ENCODE measurements at places on chromosomes 12 and 14. TPM values are rescaled to one million over a fixed set of nuclear protein-coding genes. Genes with fewer than 3 reads are reported as not detected.

The TPPP2 gene
- not detected for total RNA-seq

The CISTR gene
- not detected for total RNA-seq

The MNAT1 gene
- 24.6 TPM for total RNA-seq

The NUBPL gene
- 17.6 TPM for total RNA-seq

The SLC10A1 gene
- not detected for total RNA-seq

The TAS2R13 gene
- total RNA-seq, result not detected

The OR4E2 gene
- not detected for total RNA-seq

The TAS2R50 gene
- total RNA-seq, result not detected

The MIA2 gene
- total RNA-seq, result 9.2 TPM

The SYT1 gene
- total RNA-seq, result 1.9 TPM

The LRFN5 gene
- 1.8 TPM for total RNA-seq

The MMP19 gene
- total RNA-seq, result 20.8 TPM

The NKX2-8 gene
- total RNA-seq, result not detected

The PLEKHD1 gene
- total RNA-seq, result not detected

The ALKBH2 gene
- 22.0 TPM for total RNA-seq

The GLS2 gene
- not detected for total RNA-seq

The NINJ2 gene
- total RNA-seq, result 0.58 TPM

The TMEM253 gene
- not detected for total RNA-seq

The DIO3 gene
- total RNA-seq, result not detected

The PRORP gene
- total RNA-seq, result 15.7 TPM

The TMX1 gene
- total RNA-seq, result 28.4 TPM

The VAMP1 gene
- total RNA-seq, result 5.2 TPM

Measured in pericardium fibroblast (primary cell).